Hypothalamus (tissue), 51 donors: ENCODE measurements at places on chromosomes 11 and 22.
A peak's percentile ranks its signal among the peaks of the same experiment; 100 is the strongest.

DNA sequence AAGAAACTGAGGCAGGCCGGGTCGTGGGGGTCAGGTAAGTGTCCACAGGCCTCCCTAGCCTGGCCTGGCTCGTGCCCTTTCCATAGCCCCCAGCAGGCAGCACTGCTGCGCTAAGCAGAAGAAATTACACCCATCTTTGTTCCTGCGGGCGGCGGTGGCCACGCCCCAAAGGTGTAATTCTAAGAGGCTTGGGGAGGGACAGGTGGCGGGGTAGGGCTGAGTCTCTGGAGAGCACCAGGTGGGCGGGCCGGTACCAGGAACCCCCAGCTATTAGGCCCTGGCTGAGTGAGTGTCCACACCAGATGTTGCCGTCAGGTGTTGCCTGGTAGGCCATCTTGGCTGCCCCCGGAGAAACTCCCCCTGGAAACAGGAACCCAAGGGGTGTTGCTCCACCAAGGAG is 12.3 kb upstream of the ARAP1 start:
- DNase-seq: no peak

GRCh38 chr11:124612045-124612444 is 817 bp downstream of the PANX3 start:
- DNase-seq: no peak

GRCh38 chr11:35363854-35364780 is 55.2 kb downstream of the SLC1A2 start:
- peak; percentile 31 for DNase-seq

- DNase-seq: no peak
Measured at GRCh38 chr22:37515901-37516300, 3.3 kb downstream of the CARD10 start.

GRCh38 chr22:44247346-44247745 is 65.4 kb downstream of the SHISAL1 start:
- DNase-seq: no peak

DNA sequence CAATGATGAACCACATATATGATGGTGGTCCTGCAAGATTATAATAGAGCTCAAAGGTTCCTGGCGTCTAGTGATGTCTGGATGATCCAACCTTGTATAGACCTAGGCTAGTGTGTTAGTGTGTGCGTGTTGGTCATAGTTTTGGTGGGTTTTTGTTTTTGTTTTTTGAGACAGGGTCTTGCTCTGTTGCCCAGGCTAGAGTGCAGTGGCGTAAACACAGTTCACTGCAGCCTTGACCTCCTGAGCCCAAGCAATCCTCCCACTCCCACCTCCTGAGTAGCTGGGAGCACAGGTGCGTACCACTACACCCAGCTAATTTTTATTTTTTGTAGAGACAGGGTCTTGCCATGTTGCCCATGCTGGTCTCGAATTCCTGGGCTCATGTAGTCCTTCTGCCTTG is 9.4 kb downstream of the CASTOR1 start:
- no peak for DNase-seq

DNA sequence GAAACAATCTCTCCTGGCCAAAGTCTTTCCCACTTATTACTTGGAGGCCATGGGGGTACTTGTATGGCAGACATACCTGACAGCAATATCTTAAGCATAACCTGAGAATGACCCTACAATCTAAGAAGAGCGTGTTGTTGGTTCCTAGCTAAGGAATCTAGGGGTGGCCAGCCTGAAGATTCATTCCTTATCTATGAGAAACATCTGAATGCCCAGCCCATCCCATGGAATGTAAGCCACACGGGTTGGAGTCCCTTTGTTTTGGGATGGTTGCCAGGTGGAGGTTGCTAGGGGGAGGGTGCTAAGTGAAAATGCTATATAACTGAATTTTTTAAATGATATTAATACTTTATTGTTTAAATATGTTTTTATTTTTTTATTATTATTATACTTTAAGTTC is 725.0 kb downstream of the ETS1 start:
- DNase-seq: no peak

GRCh38 chr11:12094872-12095800 is 15.3 kb upstream of the MICAL2 start:
- DNase-seq: no peak
